ENCODE measurements at places on chromosomes 3 and 15.

DNA sequence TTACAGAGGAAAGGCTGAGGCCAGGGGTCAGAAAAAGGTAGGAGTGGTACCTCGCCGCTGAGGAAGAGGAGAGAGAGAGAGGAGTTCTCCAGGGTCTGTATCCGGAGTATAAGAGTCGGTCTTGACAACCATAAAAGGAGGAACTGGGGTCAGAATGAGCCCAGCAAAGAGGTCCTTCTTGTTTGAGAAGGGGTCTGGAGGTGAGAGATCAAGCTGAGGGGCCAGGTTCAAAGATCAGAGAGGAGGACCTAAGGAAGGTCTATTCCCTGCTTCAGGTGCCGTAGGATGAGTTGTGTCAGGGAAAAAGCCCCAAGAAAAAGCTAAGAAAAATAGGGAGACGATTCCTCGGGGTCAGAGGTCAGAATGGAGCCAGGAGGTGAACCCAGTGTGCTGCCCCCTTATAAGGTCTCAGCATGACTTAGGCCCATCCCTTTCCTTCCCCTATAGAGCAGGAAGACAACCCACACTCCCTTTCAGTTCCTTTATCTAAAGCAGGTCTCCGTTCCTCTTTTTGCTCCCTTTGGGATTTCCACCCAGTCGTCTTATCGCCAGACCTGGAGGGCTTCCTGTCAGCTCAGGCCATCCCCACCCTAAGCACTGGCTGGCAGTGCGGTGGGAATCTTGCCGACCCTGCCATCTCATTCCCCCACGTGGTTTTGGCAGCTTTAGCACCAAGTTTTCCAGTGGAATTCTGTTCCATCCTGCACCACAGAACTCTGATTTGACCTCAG, 651 bp downstream of the MTMR14 start:
- no peak for DNase-seq

GRCh38 chr3:176183181-176183580, 1014.1 kb downstream of the TBL1XR1 start:
- no peak for DNase-seq

- DNase-seq = no peak
Observed at GRCh38 chr15:89122505-89123180, 34.4 kb downstream of the ABHD2 start.

- DNase-seq = no peak
Observed at GRCh38 chr3:62675492-62675891, 199.7 kb downstream of the CADPS start.

- DNase-seq = no peak
Observed at GRCh38 chr3:34218706-34219385, 420.4 kb downstream of the PDCD6IP start.

DNA sequence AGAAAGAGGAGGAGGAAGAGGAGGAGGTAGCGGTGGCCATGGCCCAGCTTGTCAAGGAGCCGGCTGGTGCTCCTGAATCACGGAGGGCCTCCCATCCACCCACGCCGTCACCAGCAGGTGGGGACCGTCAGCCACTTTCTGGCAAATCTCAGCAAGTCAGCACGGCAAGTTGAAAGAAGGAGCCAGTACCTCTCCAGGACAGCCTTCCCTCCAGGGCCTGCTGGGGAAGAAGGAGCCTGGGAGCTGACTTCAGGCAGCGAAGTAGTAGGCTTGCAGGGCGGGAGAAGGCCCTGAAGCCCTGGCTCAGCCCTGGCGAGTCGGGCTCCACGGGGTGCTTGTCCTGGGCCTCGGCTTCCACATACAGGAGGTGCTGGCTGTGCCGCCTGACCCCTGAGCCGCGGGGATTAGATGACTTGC, 99.2 kb upstream of the TRPM1 start:
- no peak for DNase-seq

- no peak for DNase-seq
Observed at GRCh38 chr3:105835606-105836005, 33.2 kb downstream of the CBLB start.

- DNase-seq = no peak
Observed at GRCh38 chr3:43638594-43639447, 17.0 kb upstream of the ANO10 start.

GRCh38 chr3:159751752-159752151, 236.9 kb upstream of the IL12A start:
- no peak for DNase-seq

DNA sequence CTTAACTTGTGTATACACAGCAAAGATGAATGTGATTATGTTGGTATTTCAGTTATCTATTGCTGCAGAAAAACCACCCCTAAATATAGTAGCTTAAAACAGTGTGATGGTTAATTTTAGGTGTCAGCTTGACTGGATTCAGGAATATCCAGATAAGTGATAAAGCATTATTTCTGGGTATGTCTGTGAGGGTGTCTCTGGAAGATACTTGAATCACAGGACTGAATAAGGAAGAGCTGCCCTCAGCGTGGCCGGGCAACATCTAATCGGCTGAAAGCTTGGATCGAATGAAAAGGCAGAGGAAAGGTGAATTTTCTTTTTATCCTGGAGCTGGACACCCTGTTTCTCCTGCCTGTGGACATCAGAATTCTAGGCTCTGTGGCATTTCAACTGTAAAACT, 132.0 kb upstream of the SYNPR start:
- no peak for DNase-seq

GRCh38 chr15:96410175-96411055, 79.9 kb downstream of the NR2F2 start:
- no peak for DNase-seq

DNA sequence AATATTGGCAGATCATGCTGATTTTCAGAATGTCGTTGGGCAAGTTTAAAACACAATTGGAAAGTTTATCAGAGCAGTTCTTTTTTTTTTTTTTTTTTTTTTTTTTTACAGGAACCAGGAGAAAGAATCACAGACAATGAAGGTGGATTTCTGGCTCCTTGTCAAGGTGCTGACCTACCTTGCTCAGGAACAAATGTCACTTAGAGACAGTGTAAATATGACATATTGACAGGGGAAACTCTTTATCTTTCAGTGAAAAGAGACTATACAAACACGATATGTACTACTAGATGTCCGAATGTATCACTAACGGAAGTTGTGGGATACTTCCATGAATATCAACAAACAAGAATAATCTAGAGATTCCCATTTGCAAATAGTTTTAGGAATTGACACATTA, 237.3 kb downstream of the FMN1 start:
- no peak for DNase-seq

DNA sequence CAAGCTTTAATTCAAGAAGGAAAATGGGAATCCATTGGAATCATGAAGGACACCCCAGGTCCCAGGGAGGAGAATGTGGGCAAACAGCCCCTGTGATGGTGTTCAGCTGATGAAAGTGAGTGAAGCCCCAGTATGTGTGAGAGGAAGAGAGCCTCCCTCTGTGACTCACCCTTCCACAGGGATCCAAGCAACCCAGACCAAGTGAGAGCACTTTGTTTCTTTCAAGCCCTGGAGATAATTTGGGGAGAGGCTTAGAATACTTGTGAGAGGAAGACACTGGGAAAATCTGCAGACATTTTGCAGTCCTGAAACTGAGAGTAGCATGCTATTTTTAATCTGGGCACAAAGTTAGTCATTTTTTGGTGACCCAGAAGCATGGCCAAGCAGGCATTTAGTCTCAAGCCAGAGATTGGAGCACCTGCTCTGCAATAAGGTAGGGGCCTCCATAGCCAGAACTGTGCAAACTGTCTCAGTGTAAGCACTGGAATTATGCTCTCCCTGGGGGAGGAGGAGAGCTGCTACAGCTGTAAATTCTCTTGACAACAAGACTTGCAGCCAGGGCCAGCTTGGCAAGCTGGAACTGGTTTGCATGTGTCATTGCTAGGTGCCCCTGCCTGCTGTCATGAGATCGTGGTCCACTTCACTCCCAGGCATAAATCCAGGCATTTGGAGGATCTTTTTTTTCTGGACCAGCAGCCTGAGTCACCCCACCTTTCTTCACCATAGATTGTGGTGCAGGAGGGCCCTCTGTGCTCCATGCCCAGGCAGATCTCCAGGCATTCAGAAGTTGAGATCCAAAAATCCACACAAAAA, 537.8 kb upstream of the DPPA4 start:
- DNase-seq = no peak

- DNase-seq = no peak
Observed at GRCh38 chr3:166013073-166013679, 176.0 kb upstream of the BCHE start.

DNA sequence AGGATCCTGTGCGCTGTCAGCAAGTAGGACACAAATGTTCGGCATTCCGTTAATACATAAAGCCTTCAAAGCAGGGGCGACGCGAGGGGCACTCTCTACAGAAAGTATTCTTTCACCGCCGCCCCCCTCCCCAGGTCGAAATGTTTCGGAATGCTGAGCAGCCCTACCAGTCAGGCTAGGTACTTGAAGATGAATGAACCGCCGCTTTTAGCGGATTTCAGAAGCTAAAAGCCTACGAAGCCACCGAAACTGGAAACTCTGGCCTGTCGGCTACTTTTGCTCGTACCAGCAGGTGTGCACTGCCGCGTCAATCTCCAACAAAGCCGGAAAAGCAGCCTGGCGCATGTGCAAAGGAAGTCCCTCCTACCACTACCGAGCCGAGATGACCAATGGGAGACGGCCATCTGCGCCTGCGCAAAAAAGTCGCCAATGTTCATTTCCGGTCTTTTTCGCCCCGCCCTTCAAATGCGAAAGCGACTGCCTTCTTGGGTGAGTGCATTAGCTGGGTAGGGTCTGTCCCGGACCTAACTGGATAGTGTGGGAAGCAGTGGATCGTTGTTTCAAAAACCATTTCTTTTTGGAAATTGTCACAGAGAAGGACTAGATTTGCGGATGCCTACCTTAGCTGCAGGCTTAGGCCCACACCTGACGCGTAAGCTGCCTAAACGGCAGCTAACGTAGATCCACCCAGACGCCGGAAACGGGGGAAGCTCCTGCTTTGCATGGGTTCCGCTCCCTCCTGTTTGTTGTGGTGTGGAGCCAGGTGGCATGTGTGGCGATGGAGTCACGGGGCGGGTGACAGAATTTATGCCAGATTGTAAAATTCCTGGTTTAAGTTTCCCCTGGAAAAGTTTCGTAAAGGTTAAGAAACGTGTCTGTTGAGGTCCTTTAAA, at the start of gene WDR5B:
Gene WDR5B (minus strand): TSS at position 301 of the 893 bp plus-strand sequence. CDS start 534 bp downstream, outside the sequence.
- no peak for DNase-seq

- no peak for DNase-seq
Observed at GRCh38 chr15:88042047-88042446, 214.5 kb downstream of the NTRK3 start.

DNA sequence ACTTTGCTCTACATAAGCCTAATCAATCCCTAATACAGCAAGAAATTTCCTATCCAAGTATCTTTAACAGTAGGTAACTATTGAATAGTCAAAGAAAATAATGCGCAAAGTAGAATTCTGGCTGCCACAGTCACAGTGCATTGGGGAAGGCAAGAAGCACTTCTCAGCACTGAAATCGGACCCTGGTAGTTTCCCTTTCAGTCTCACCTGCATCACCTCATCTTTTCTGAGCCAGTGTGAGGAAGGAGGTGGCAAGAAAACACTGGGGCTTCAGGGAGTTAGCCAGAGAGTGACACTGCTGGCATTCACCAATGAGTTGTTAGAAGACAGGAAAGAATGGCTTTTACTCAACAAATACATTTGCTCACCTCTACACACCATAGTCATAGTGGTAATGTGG, 8.3 kb downstream of the TRIM42 start:
- DNase-seq = no peak

DNA sequence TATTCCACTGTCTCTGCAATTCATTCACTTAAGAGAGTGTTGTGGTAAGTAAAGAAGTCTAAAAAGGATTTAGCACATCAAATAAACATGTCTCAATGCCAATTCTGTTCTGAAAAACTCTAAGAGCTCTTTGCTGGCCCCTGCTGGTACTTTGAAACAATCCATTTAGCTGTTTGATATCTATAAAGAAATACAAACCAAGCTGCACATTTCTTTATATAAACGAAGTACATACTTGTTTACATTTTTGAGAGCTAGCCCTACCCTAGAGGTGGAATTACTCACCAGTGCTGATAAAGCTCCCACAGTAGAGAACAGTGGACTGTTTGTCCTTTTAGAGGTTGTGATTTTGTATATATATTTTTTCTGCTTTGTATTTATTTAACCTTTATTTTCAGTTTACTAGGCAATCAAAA, 75.5 kb downstream of the NEDD4 start:
- no peak for DNase-seq

DNA sequence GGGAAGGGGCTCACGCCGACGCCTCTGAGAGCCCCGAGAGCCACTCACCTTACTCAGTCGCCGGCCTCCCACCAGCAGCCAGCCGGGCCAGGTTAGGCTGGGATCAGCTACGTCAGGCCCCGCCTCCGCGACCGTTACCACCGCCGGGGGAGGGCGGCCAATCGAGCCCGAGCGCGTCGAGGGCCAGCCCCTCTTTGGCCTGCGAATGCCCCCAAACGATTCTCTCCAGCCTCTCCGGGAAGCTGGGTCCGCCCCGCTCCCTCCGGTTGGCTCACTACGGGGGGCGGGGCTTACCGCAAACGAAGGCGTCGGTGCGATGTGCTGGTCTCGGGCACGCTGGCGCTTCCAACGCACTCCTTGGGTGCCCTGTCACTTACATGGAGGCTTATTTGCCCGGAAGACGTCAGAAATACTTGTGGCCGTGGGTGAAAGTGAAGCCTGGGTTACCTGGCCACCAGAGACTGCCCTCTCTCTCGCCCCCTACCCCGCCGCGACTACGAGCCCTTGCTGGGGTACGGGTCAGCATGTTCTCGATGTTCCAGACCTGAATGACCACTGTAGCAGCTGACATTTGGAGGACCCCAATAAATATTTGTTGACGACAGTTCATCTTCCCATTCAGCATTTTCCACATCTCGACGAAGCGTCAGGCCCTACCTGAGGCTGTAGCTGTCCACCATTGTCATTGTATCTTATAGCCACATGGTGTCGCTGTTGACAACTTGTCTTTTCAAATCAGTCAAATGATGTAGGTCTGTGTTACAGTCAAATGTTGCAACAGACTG, at the start of gene CEP70:
Gene CEP70 (minus strand): TSS at position 111 of the 785 bp plus-strand sequence. CDS start 21,333 bp downstream, outside the sequence.
- DNase-seq = no peak

DNA sequence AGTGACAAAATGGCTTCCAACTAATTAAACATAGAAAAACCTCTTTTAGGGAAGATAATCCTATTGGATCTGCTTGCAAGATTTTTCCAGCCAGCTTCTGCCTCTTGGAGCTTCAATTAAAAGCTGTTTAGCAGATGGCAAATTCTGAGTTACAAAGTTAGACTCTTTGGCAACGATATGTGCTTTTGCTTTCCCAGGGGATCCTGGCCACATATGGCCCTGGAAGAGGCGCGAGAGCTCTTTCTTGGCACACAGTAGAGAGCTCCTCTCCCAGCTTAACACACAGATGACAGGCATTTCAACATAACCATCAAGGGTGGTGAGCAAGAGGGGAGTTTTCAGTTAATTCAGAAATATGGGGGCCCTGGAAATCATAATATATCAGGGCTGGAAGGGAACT, 41.6 kb upstream of the GALNT15 start:
- no peak for DNase-seq

- no peak for DNase-seq
Observed at GRCh38 chr15:57376696-57377477, 582 bp downstream of the CGNL1 start.

DNA sequence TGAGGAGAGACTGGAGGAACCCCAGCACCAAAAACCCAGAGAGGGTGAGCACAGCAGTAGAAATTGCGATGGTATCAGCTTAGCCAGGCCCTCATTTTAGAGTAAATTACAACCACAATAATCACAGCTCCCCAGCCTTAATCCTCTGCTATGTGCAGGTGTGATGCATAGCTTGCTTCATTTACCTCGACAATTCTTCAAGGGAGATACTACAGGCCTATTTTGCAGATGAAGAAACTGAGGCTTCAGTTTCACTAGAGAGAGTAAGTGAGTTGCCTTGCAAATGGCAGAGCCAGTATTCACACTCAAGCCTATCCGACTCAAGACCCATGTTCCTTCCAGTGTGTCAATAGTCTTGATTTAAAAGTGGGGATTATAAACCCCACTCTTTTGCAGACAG, 33.4 kb downstream of the LSM3 start:
- DNase-seq = no peak

Measured in GOT3 (cell line).